ENCODE measurements at places on chromosomes 7 and 10.

DNA sequence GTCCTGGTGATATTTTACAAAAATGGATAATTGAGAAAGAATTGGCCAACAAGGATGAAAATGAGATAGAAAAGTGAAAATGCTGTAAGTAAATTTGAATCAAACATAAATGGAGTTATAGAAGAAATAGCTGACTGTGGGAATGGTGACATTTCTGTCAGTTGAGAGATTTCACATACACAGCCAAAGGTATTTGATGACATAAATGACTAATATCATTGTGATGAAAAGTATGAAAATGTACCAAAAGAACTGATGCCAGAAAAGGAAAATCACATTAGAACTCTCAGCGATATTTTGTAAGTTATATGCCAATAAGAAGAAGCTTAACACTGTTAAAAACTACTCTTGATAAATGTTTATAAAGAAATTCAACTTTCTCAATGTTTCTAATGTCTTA is 54.9 kb downstream of the TFPI2 start:
- no peak for DNase-seq

- no peak for DNase-seq
Measured at GRCh38 chr7:118496138-118496644, 271.7 kb downstream of the ANKRD7 start.

DNA sequence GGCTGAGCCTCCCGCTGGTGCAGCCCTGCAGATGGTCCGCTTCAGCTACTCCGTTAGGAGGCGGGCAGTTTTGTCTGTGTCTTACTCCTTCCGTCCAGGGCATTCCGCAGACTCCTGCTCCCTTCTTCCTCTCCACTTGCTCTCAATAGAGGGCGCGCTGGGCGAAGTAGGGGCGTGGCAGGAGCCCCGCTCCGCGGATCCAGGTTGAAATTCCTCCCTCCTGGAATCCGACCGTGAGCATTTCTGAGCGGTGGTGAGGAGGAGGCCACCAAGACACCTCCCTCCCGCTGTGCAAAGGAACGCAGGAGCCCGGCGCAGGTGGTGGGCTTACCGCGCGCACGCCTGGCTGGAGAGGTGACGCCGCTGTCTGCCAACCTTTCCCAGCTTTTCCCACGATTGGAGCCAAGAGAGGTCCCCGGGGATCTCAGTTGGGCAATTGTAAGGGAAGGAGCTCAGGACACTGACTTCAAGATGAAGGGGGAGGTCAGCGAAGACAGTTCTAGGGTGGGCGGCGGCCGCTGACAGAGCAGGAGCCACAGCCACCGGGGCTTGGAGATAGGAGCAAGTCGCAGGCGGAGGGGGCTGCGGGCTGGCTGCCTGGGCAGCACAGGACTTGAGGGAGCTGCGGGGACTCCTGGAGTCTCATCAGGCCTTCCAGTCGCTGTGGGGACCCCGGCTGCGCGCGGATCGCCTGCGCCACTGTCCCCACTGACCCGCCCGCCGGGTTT is 1011.3 kb downstream of the XPNPEP1 start:
- no peak for DNase-seq

DNA sequence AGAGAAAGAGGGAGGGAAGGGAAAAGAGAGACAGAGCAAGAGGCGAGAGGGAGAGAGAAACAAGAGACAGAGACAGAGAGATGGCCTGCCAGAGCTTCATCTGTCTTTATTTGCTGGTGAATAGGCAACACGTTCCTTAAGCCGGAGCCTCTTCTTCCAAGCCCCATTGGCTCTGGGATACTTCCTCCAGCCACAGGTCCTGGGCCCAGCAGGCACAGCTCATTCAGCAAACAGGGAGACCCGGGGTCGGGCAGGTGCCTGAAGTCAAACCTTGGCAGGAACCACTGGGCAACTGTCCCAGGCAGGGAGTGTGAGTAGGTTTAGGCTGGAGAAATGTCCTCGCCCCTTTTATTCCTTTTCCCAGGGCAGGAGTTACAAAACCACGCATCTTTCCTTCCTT is 68.2 kb downstream of the MYL10 start:
- no peak for DNase-seq

DNA sequence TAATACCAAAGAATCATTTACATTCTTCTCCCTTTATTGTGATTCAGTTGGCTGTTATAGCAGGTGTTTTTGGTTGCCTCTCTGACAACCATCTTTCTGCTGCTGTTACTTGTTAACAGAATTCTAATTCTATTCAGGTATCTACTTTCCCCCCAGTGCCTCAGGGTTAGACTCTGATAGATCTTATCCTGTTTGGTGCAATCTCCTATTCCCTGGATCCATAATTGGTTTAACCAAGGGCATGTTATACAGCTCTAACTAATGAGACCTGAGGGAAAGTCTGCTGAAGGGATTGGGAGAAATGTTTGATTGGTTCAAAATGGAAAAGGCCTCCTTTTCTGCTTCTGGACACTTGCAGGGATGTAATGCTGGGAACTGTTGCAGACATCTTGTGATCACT is 161.5 kb downstream of the GPR158 start:
- no peak for DNase-seq

DNA sequence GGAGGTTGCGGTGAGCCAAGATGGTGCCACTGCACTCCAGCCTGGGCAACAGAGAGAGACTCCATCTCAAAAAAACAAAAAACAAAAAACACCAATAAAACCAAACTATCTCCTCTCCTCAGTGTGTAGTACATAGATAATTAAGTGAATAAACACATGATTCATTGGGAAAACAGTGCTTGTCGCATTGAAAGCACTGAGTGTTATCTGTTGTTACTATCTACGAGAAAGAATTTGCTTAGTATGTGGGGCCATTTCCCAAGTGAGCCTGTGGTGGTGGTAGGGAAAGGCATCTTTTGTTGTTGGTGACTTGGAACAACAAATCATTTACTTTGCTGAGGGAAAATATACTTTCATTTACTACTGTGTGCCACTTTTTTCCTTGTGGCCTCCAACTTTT is 42.6 kb downstream of the RSBN1L start:
- DNase-seq, result no peak

DNA sequence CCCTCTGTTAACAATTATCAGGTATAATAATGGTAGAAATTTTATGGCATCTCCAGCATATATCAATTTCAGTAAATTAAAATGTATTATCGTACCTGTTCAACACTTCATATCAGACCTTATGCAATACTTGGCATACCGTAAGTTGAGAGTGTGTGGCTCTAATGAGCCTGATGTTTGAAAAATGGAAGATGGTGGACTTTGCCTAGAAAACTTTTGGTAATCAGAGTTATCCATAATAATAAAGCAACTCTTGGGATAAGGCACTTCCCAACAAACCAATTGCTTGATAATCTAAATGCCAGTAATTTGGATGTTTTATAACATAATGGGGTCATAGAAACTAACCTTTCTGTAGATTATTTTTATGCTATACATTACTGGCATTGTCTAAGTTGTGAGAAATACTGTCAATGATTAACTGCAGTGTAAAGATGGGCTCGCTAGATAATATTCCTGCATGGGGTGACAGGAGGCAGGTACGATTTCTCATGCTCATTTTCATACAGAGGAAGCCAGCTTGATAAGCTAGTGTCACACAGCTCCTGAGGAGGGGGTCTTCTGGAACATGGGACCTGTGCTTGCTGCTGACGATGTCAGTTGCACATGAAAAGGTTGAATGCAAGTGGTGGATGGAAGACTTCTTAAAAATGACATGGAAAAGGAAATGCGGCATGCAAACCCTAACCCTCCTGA is 27.8 kb upstream of the DMBT1 start:
- no peak for DNase-seq

- no peak for DNase-seq
Measured at GRCh38 chr10:64503429-64503828, 982.2 kb downstream of the REEP3 start.

DNA sequence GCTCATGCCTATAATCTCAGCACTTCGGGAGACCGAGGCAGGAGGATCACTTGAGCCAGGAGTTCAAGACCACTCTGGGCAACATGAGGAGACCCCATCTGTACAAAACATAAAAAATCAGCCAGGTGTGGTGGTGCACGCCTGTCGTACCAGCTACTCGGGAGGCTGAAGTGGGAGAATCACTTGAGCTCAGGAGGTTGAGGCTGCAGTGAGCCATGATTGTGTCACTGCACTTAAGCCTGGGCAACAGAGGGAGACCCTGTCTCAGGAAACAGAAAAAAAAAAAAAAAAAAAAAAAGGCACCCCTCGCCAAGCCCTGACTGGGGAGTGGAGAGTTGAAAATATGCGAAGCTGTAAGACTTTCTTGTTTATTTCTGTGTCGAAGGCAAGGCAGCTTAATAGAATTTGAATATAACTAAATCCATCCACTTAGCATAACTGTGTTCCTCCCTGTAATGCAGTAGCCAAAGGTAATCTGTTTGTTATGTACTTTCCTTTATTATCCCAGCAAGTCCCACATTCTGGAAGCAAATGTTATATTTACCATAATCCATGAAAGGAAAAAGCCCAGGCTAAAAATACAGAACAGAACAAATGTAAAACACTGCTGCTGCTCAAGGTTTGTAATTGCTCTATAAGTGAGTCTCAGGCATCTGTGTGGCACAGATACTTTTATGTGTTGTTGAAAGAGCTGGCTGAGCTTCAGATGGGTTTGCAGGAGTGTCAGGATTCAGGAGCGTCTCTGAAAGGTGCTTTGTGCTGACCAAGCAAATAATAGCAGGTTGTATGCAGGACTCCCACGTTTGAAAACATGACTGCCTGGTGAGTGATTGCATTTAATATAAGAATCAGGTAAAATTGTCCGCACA is 127.2 kb downstream of the CELF2 start:
- no peak for DNase-seq

- no peak for DNase-seq
Measured at GRCh38 chr7:143227806-143228205, 6.0 kb downstream of the TAS2R40 start.

DNA sequence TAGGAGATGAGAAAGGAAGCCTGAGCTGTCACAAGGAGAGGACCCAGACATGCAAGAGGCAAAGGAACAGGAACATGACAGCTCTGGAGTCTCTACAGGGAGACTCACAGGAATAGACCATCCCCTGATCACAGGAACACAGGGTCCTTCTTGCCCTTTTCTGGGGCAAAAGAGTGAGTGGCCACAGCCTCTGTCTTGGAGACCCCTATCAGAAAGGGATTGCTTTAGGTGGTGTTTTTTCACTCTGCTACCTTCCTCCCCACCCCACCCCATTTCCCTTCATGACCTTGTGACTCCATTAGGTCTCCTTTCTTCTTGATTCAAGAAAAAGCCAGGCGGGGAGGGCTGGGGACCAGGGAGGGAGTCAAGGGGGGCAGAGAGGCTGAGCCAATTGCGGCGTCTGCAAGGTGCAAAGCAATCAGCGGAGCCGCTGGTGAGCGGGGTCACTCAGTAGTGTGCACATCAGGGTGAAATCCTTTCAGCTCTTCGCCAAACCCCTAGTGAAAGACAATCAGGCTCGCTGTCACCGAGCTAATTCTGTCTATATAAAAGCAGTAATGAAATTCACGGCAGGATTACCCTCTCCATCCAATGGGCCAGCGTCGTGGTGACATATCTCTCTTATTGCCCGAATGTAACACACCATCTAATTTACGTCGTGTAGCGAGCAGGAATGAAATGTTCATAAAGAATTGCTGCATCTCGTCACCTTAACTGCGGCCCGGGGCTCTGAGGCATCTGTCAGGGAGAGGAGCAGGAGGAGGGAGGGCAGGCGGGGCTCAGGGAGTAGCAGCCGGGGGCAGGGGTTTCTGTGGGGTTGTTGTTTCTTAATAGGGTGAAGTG is 31.5 kb upstream of the BTRC start:
- no peak for DNase-seq

DNA sequence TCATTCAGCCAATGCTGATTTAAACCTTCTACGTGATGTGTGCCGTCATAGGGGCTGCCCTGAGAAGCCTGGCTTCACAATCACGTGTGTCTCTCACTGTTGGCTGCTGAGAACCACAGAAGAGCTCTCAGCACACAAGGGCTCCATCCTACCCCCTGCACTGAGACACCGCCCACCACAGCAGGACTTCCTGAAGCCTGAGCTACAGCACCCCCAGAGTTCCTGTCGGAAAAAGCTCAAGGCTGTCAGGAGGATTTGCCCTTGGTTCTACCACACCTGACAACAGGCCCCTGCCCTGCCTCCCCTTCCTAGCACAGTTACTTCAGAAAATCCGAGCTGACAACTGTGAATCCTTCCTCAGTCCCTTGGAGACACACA is 191.9 kb downstream of the MAD1L1 start:
- DNase-seq, result peak; percentile 35

- no peak for DNase-seq
Measured at GRCh38 chr7:4734587-4735345, 40.7 kb upstream of the AP5Z1 start.

DNA sequence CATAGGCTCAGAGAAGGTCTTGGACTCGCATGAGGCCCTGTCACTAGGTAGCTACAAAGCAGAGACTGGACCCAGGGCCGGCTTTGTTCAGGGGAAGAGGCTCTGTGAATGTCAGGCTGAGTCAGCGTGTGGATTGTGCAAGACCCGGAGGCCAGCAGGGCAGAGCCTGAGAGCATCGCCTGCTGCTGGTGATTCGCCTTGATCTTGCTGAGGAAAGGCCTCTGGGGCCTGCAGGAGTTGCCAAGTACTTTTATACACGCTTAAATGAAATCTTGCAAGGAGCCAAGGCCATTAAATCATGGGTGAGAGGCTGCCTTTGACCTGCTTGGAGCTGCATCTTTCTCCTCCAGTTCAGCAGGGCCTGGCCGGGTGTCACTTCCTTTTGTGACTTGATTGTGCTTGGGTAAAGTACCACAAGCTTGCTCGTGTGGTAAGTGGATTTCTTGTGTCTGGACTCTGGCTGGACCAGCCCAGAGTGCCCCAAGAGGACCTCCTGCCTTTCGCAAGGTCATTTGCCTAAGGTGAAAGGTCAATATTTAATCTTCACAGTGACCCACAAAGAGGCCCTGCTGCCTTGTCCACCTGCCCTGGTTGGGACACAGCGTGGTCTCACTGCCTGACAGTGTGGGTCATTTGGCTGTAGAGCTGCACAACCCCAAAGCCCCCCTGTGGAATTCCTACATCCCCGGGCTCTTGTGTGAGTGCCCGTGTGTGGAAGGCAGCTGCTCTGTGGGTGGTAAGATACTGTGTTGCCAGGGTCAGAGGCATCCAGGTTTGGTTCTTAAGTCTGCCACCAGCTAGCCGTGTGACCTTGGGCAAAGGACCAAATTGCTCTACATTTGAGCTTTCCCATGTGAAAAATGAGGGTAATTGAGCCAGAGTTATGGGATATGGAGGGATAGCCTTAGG is 38.6 kb upstream of the SH2D4B start:
- DNase-seq, result no peak

DNA sequence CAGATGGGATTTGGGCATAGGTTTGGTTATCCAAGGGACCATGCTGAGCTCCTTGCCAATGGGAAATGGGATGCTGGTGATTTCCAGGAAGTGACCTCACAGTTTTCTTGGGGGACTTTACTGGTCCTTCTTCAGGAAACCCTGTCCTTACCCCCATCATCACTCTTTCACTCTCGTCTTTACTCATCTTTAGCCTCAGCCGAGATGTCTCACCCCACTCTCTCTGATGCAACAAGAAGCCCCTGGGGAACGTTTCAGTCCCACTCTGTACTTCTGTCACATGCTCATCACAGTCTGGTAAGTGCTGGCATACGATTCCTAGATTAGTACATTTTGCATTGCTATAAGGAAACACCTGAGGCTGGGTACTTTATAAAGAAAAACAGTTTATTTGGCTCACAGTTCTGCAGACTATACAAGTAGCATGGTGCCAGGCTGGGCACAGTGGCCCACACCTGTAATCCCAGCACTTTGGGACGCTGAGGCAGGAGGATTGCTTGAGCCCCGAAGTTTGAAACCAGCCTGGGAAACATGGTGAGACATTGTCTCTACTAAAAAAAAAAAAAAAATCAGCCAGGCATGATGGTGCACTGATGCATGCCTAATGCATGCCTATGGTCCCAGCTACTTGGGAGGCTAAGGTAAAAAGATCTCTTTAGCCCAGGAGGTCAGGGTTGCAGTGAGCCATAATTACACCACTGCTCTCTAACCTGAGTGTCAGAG is 63.5 kb upstream of the VKORC1L1 start:
- no peak for DNase-seq

GRCh38 chr10:119449760-119450461 is 92.6 kb downstream of the RGS10 start:
- DNase-seq, result peak; percentile 8

Measured in NCI-H2107 (cell line).